ENCODE measurements at places on chromosomes 4 and X.

DNA sequence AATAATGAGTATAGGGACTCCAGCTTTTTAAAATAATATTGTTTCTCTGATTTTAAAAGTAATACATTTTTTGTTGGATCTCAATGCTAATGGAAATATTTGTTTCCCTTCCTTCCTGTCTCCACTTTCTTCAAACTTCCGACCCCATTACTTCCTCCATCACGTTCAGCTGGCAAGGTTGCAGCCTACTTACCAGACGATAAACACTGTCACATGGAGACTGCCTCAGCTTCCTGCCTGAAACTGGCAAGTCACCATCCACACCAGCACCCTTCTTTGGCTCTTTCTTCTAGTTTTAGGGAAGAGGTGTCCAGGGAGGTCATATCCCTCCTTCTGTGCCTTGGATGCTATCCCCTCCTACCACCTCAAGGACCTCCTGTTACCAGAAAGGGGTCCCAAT, 3.4 kb upstream of the INTU start:
- no peak for DNase-seq

GRCh38 chr4:124433500-124433899, 279.0 kb downstream of the ANKRD50 start:
- no peak for DNase-seq

DNA sequence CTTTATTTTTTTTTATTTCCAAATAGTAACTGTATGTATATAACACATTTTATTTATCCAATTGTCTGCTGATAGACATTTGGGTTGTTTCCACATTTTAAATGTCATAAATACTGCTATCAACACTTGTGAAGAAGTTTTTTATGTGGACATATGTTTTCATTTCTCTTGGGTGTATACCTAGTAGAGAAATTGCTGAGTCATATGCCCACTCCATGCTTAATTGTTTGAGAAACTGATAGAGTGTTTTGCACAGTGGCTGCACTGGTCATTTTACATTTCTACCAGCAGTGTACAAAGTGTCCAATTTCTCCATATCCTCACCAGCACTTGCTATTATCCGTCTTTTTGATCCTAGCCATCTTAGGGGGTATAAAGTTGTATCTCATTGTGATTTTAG, 567.8 kb downstream of the GBA3 start:
- no peak for DNase-seq

- DNase-seq: peak; percentile 10
These were observed 178.8 kb downstream of the SNCA start for GRCh38 chr4:89657931-89658700.
